Body of pancreas (tissue), 4 donors: ENCODE measurements at places on chromosomes 1 and 21.

DNA sequence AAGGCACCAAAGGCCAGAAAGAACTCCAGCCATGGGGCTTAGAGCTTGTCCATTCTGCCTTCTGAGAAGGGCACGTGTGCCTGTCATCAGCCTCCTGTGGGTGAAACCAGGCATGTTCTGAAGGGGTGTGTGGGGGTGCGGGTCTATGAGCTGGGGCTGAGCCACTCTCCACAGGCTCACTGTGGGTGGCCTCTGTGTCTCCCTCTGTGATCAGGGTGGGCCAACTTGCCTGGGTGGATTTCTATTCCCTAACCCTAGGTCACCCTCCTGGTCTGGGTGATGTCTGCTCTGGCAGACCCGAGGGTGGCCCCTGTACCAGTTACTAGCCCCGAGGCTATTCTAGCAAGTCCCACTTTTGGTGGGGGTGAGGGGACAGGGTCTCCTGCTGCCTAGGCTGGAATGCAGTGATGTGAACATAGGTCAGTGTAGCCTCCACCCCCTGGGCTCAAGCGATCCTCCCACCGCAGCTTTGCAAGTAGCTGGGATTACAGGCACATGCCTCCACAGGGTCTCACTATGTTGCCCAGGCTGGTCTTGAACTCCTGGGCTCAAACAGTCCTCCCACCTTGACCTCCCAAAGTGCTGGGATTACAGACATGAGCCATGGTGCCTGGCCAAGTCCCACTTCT is 94.4 kb downstream of the TRIM11 start:
- DNase-seq, result no peak
- no peak overlapping the region for H3K27ac ChIP-seq
- H3K27me3 ChIP-seq, result no peaks in the 10 kb centered on the region
- H3K4me3 ChIP-seq, result no peak overlapping the region
- peaks cover 9% of the 10 kb centered on the region for H3K4me1 ChIP-seq

DNA sequence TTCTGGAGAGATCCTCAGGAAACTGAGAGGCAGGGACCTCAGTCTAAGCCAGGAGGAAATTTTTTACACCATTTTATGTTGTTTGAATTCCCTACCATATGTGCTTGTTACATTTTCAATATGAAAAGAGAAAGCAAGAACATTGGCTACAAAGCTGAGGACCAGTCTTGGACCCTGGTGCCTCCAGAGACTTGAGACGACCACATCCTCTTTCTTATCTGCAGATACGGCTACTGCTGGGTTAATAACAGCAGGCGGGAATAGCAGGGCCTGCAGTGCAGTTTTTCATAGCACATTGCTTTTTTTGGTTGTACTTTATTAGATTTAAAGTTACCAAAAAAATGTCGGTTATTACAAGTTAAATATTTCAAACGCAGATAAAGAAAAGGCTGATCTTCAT is 3.9 kb downstream of the KDM4A start:
- peaks cover 4% of the 10 kb centered on the region for H3K36me3 ChIP-seq
- H3K4me3 ChIP-seq, result no peak overlapping the region
- peaks cover 15% of the 10 kb centered on the region for H3K4me1 ChIP-seq
- no peaks in the 10 kb centered on the region for H3K27me3 ChIP-seq
- DNase-seq, result no peak

GRCh38 chr21:30233228-30234020 is 17.5 kb upstream of the CLDN8 start:
- no peak overlapping the region for H3K4me3 ChIP-seq
- no peak for DNase-seq
- no peak overlapping the region for H3K27ac ChIP-seq

DNA sequence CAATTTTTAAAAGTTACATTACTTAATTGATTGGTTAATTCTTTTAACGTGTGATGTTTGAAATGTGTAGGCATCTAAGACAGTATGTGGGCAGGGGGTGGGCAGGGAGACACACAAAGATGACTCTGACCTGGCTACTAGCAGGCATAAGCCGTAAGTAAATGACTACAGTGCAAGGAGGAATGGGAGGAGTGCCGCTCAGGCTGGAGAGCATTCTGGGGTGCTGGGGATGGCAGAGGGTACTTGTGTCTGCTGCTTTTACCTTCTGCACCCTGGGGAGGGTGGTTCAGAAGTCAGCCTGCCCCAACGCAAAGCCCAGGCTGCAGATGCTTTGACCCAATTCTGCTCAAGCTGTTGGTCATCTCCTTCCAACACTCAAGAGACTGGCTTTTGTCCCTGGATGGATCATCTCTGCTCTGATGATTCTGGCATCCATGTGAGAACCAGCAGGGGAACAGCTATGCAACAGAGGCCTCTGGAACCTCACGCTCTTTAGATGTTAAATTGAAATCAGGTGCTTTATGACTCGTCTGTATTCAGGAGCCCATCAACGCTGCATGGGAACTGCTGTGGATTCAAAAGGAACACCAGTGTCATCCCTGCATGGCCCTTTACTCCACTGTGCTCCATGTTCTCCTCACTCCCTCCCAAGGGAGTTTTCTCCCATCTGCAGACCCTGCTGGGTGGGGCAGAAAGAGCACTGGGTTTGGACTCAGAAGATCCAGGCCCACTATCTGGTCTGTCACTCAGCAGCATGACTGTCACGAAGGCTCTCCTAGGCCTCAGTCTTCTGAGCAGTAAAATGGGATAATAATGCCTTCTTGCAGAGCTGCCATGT is 78.8 kb downstream of the FAM78B start:
- no peak overlapping the region for H3K4me3 ChIP-seq
- no peak for DNase-seq
- H3K27ac ChIP-seq, result no peak overlapping the region
- H3K4me1 ChIP-seq, result no peaks in the 10 kb centered on the region
- H3K27me3 ChIP-seq, result no peaks in the 10 kb centered on the region

DNA sequence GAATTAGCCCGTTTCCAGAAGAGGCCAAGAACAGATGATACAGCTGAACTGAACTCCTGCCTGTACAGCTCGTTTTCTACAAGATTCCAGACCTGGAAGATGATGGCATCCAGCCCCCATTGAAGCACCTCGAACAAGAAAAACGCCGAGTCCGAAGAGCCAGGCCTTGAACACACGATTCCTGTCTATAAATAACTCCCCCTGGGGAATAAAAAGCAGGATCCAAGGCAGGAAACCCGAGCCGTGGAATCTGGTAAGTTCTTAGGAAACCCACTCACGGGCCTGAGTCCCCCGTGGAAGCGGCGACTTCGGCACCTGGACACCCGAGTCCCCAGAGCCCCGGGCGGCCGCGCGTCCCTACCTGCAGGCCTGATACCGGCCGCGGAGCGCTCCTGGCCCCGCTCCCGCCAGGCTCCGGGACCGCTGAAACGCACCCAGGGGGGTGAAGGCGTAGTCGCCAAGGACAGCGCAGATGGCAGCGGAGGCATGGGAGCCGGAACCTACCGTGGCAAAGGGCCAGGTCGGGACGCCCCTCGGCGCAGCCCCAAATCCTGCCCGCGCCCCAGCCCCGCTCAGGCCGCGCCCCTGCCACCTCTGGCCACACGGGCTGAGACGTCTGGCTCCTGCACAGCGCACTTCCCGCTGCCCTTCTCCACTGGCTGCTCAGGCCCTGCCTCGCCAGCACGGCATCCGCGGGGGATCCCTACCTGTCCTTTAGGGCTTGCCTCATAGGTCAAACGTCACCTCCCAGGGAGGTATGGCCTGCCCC is 14.0 kb upstream of the HLCS start:
- H3K27me3 ChIP-seq, result no peaks in the 10 kb centered on the region
- H3K4me3 ChIP-seq, result peak overlapping the region; percentile 35
- H3K4me1 ChIP-seq, result peaks cover 32% of the 10 kb centered on the region
- H3K27ac ChIP-seq, result peak overlapping the region; percentile 84
- DNase-seq, result peak; percentile 63

GRCh38 chr1:39676948-39677548 is 5.1 kb upstream of the NT5C1A start:
- H3K4me1 ChIP-seq, result peaks cover 8% of the 10 kb centered on the region
- H3K36me3 ChIP-seq, result no peaks in the 10 kb centered on the region
- no peaks in the 10 kb centered on the region for H3K27me3 ChIP-seq
- H3K4me3 ChIP-seq, result no peak overlapping the region
- DNase-seq, result no peak

- H3K4me1 ChIP-seq, result peaks cover 46% of the 10 kb centered on the region
- no peaks in the 10 kb centered on the region for H3K36me3 ChIP-seq
- DNase-seq, result no peak
Observed at GRCh38 chr1:50419192-50419906, 3.9 kb downstream of the DMRTA2 start.

GRCh38 chr1:91761295-91761721 is 124.6 kb downstream of the TGFBR3 start:
- no peak overlapping the region for H3K27ac ChIP-seq
- H3K36me3 ChIP-seq, result no peaks in the 10 kb centered on the region
- no peak for DNase-seq
- peaks cover 33% of the 10 kb centered on the region for H3K4me1 ChIP-seq

GRCh38 chr1:170664828-170665612 is 1.1 kb downstream of the PRRX1 start:
- no peaks in the 10 kb centered on the region for H3K36me3 ChIP-seq
- peak; percentile 19 for DNase-seq
- H3K4me1 ChIP-seq, result peaks cover 36% of the 10 kb centered on the region
- H3K4me3 ChIP-seq, result peak overlapping the region; percentile 16
- peak overlapping the region; percentile 18 for H3K27ac ChIP-seq

DNA sequence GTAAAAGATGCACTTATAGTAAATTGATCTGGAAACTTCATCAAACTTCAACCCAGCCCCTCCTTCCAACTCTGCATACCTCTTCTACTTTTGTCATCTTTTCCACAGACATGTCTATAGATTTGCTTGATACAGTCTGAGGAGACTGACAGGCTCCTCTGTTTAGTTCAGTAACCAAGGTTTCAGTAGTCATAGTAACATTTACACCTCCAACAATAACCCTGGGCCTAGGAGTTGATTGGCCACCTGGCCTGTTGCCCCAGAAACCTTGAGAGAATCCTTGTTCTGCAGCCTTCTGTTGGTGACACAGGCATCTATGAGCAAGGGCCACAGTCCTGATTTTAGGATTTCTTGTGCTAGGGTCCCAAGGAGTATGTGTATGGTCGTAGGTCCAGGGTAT is at the start of gene CFAP141:
Gene CFAP141, minus strand, starts transcription at position 138 of the 400 bp plus-strand sequence. Its CDS starts 26 bp downstream, at position 112.
- no peaks in the 10 kb centered on the region for H3K4me1 ChIP-seq
- H3K36me3 ChIP-seq, result peaks cover 22% of the 10 kb centered on the region
- no peak within 1 kb of the TSS for H3K4me3 ChIP-seq

DNA sequence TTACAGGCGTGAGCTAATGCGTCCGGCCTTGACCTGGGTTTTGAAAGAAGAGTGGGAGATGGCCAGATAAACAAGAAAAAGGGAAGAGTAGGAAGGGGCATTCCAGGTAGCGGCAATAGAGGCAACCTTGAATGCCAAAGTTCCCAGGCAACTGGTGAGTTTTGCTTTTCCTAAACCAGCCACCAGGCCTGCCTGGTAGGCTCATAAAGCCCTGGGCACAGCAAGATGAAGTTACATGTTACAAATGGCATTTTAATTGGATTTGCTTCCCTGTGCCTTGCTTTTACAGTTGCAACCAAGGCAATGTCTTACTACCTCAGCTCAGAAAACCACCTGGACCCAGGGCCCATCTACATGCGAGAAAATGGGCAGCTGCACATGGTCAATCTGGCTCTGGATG is 5.5 kb downstream of the LRRC42 start:
- no peaks in the 10 kb centered on the region for H3K36me3 ChIP-seq
- peak; percentile 21 for DNase-seq
- H3K27me3 ChIP-seq, result no peaks in the 10 kb centered on the region

- H3K4me3 ChIP-seq, result no peak overlapping the region
- no peaks in the 10 kb centered on the region for H3K36me3 ChIP-seq
- no peak for DNase-seq
- no peaks in the 10 kb centered on the region for H3K4me1 ChIP-seq
- H3K27ac ChIP-seq, result no peak overlapping the region
- H3K27me3 ChIP-seq, result no peaks in the 10 kb centered on the region
Observed at GRCh38 chr1:212643877-212644276, 35.3 kb downstream of the ATF3 start.
